ENCODE measurements at places on chromosomes 7 and 10.

DNA sequence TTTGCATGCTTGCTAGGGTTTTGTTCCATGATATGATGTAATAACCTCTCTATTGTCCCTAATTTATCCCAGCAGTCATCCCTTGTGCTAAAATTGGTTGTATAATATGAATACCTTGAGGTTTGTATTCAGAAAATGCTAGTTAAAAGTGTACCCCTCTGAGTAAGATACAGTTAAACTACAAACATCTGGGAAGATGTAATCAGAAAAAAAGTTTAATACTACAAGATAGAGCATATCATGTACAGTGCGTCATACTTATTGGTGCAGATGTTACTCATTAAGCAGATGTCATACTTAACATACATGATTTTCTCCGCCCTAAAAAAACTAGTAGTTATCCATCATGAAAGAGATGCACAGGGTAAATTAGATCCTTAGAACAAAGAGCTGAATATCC, 336.1 kb upstream of the KCND2 start:
- DNase-seq: no peak

GRCh38 chr10:44339218-44339617, 45.7 kb downstream of the CXCL12 start:
- DNase-seq: no peak

DNA sequence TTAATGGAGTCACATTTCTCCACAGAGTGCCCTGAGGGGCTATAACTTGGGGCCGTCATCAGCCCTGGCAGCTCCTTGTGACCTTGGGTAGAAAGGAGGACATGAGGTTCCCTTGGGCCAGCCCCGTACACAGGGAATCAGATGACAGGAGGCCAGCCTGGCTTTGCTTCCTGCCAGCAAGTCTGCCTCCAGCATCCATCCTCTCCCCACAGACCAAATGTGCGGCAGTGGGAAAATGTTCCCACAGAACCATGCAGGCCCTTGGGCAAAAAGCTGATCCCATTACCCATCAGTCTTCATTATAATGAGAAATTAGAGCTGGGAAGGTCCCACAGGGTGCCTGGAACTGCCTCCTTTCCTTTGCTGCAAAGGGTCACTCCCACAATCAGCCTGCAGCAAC, 908.3 kb downstream of the GRID1 start:
- no peak for DNase-seq

DNA sequence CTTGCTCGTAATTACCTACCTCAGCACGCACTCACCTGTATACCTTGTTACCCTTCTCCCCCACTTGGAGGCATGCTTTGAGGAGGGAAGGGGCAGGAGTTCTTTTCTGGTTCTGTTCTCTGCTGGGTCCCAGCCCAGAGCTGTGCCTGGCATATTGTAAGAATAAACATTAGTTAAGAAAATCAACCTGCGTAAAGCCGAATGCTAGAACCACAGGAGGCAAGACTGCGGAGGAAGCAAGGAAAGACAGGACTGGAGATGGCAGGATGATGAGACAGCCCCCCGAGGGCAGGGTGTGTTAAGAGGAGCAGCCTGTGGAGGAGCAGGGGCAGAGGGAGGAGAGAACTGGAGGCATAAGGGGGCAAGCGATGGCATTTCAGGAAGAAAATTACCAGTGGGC, 9.5 kb downstream of the C10orf53 start:
- DNase-seq: no peak

- no peak for DNase-seq
These were observed 346.9 kb downstream of the TYW1 start for GRCh38 chr7:67343572-67343971.

DNA sequence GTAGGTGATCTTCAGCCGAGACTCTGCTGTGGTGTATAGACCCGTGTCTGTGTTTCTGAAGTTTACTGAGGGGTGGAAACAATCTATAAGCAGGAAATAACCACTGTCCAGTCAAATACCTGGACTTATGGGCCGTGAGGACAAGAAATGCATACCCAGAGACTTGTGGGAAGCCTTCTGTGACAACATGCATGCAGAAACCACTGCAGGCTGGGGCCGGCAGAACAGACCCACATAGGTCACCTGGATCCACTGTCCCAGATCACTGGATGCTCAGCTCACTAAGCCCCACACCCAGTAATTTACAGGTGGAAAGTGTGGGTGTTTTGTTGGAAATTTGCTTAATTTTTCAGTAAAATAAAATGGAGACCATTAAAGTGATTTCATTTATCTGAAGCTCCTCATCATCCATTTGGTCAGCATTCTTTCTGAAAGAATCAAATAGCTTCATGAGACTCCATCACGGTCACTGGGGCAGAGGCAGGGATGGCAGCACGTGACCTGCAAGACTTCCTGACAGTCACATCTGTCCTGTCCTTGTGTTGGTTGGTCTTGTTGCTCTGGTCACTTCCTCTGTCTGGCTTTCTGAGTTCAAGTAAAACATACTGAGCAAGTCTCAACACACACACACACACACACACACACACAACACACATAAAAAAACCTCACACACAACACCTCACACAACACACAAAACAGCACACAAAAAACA, 108.3 kb downstream of the TNS3 start:
- DNase-seq: no peak
